ENCODE measurements at places on chromosomes 16 and 17.

- no peak for DNase-seq
Observed at GRCh38 chr17:20118280-20118679, 109.1 kb downstream of the SPECC1 start.

DNA sequence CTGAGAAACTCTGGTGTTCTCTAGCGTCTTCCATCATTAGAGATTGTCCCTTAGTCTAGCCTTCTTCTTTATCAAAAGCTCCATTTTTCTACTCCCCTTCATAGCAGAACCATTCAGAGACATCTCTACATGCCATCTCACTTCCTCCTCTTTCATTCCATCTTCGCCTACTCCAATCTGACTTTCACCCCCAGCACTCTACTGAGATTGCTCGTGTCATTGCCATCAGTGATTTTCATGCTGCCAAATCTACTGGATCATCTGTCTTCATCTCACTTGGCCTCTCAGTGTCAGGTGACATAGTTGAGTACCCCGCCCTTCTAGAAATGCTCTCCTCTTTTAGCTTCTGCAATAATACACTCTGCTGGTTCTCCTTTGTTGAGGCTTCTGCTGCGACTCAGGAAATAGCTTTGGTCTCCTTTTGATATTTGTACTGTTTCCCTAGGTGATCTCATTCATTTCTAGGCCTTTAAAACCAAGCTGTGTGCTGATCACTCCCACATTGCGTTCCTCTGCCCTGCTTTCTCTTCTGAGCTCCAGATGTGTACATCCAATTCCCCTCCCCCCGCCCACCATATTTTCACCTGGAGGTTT, 119.1 kb downstream of the FTO start:
- no peak for DNase-seq

DNA sequence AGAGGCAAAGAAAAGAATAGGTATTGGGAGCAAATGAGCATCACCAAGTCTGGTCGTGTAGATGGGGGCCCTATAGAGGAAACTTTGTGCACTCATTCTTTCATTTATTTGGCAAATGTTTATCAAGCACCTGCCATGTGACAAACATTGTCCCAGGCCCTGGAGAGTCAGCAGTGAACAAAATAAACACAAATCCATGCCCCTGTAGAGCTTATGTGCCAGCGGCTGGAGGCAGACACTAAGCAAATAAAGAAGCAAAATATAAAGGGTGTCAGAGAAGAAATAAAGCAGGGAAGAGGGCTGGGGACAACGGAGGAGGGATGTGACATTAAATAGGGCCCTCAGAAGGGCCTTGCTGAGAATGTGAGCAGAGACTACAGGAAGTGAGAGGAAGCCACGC, 45.5 kb downstream of the KATNIP start:
- no peak for DNase-seq

DNA sequence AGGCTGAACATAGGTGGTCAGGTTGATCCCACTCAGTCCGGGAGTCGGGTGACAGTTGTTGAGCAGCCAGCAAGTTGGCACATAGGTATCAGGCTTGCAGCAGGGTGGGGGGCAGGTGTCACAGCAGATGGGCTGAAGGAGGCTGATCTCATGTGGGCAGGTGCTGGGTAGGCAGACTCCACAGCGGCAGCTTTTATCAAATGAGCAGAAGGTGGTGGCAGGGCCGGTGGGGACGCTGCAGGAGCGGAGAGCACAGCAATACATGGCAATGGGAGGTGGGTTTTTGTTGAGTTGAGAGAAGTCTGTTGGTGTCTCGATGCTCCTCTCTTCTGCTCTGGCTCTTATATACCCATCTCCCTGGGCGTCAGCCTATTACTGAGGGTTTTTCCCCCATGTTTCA, at the start of gene KRTAP3-1:
Gene KRTAP3-1, minus strand, starts transcription at position 318 of the 400 bp plus-strand sequence. Its CDS starts 54 bp downstream, at position 264.
- DNase-seq: no peak

GRCh38 chr16:81883235-81883634, 104.1 kb downstream of the PLCG2 start:
- no peak for DNase-seq

GRCh38 chr17:7220593-7221277, 997 bp downstream of the ACADVL start:
- DNase-seq: no peak

GRCh38 chr17:58367461-58367860, 15.5 kb upstream of the SUPT4H1 start:
- no peak for DNase-seq

GRCh38 chr16:89442588-89442987, 47.8 kb downstream of the ANKRD11 start:
- no peak for DNase-seq

DNA sequence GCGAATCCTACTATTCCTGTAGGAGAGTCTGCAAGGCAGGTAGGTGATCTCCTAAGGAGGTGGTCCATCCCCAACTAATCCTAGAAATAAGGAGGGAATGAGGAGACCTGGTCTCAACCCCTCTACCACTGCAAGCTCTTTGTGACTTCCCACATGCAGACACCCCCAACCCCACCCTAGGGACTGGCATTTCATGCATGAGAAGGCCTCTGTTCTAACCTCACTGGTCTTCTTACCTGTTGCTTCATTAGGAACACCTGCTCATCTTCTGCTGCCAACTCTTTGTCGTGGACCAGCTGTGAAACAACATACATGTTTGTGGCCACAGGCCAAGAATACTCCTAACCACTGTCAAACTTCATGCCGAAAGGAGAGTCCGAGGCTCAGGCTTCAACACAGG, 22.6 kb downstream of the DYNC1LI2 start:
- no peak for DNase-seq

DNA sequence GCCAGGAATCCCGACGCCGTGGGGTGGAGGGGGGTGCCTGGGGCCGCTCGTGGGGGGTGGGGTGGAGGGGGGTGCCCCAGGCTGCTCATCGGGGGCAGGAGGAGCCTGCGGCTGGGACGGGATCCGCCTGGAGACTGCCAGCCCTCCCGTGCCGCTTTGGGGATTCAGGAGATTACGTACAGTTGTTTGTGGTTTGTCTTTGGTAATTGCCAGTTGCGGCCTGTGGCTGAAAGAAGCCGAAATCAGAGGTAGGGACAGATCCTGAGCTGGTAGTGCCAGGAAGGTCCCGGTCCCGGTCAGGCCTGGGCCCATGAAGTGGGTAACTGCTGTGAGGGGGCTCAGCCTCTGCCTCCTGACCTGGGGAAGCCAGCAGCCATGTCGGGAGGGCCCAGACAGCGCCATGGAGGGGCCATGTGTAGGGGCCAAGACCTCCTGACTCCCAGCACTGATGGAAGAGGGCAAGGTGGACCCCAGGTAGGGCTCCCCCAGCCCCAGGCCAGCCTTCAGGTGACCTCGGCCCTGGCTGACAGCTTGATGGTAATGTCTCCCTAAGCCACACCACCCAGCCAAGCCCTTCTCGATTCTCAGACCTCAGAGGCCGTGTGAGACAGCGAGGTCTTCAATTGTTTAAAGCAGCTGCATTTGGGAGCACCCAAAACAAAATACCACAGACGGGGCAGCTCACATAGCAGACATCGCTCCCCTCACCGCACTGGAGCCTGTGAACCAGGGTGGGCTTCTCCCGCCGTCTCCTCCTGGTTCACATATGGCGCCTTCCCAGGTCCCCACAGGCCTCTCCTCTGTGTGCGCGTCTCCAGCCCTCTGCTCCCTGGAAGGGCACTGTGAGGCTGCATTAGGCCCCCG, 34.9 kb upstream of the SSTR5 start:
- DNase-seq: no peak

DNA sequence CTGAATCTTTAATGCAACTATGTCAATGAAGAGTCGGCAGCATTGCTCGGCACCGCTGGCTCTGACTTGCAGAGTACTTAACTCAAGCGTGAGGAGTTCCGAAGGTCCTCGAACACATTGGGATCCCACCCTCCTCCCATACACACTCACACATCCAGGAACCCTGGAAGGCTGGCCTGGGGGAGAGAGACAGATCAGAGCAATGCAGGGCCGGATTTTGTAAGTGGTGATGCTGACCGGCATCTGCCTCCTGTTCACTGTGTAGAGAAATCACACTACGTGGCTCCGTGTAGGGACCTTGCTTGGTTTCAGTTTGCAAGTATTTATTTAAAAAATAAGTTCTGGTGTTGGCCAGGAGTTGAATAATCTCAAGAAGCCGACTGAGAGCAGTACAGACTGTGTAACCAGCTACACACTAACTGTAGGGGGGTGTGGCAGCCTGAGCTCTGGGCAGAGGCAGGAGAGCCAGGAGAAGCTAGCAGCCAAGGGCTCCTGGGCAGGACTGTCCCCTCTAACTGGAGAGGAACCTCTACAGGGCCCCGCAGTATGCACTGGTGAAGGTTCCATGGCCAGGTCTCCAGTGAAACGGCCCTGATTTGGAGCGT, 190.2 kb upstream of the TNRC6C start:
- no peak for DNase-seq

GRCh38 chr17:39605492-39606433, 2.0 kb downstream of the NEUROD2 start:
- no peak for DNase-seq

DNA sequence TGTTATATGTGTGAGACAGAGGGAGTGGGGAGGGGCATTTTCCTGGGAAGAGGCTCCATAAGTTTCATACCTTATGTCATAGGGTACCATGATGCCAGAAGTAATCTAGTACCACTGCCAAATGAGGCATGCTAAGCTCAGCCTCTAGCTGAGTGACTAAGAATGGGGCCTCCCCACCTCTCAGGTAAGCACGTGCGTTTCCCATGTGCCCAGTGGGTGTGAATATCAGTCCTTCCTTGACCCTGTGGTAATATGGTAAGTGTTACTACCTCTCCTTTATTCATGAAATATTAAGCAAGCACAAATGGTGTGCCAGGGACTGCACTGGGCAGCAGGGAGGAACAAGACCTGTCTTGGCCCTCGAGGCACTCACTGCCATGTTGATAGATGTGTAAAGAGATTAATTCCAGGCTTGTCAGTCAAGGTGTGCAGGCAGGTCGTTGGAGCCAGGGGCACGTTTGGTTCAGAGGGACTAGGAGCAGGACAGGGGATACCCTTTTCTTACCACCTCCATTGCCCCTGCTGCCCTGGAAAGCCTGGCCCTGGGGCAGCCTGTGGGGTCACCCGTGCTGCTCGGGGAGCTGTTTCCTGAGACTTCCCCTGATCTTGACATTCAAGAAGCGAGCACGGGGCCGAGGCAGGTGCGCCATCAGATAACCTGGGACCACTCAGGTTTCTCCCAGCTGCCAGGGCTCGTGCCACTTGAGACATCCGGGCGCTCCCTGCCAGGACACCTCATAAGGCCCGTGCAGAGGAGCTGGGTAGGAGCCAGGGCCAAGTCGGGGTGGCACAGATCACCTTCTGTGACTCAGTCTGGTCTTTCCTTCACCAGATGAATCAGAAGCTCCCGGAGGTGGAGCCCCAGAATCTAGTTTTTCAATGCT, 8.8 kb downstream of the RSAD1 start:
- DNase-seq: no peak

GRCh38 chr17:29390851-29391631, 878 bp downstream of the TAOK1 start:
- no peak for DNase-seq

- no peak for DNase-seq
Observed at GRCh38 chr17:74919440-74920305, 3.4 kb downstream of the USH1G start.

DNA sequence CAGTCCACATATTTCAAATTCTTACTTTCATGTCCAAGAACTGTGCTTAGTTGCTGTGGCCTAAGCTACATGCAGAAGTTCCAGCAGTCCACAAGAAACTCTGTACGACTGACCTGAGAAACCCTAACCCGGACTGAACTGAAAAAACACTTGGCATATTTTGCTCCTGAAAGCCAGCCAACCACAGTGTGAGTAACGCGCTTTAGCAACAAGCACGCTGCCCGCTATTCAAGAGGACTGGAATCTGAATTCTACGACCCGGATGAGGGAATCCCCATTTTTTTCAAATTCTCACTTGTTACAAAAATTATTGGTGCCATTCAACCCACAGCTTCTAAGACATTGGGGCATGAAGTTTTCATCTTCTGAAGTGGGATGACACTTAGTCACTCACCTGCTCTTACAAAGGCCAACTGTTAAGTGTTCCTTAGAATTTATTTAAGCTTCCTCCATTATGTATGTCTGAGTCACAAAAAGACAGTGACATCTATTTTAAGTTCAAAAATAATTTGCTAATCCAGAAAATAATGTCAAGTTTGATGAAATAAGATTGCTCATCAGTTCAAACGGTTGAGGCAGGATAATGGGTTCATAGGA, 78.7 kb downstream of the CDYL2 start:
- no peak for DNase-seq

- DNase-seq: no peak
Observed at GRCh38 chr17:7922269-7922844, 6.3 kb upstream of the RNF227 start.

GRCh38 chr17:27776882-27777624, 23.3 kb downstream of the NOS2 start:
- DNase-seq: no peak

GRCh38 chr17:73940511-73940910, 263.0 kb upstream of the RPL38 start:
- no peak for DNase-seq

GRCh38 chr17:74778960-74779359, 2.8 kb upstream of the NAT9 start:
- DNase-seq: no peak

- DNase-seq: no peak
Observed at GRCh38 chr17:61404913-61405685, 5.5 kb downstream of the TBX2 start.

- no peak for DNase-seq
Observed at GRCh38 chr16:74899816-74900215, 85.1 kb downstream of the WDR59 start.

GRCh38 chr16:85504242-85504641, 108.9 kb upstream of the GSE1 start:
- no peak for DNase-seq

- no peak for DNase-seq
Observed at GRCh38 chr16:30604316-30604947, 5.8 kb downstream of the ZNF689 start.

GRCh38 chr17:301681-302299, 50.8 kb downstream of the RPH3AL start:
- DNase-seq: no peak

- no peak for DNase-seq
Observed at GRCh38 chr17:45394913-45395568, 37.6 kb downstream of the ARHGAP27 start.

DNA sequence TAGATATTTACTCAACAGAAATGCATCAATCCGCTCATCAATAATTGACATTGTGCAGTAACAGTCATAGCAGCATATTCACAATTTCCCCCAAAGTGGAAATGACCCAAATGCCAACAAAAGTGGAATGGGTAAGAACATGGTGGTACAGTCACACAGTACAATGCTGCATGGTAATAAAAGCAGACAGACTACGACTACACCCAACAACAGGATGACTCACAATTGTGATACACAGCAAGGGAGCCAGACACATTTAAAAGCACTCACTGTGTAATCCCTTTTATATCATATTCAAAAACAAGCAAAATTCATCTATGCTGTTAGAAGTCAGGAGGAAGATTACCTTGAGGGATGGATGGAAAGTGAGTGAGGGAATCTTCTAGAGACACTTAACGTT, 76.5 kb upstream of the NUDT7 start:
- no peak for DNase-seq

DNA sequence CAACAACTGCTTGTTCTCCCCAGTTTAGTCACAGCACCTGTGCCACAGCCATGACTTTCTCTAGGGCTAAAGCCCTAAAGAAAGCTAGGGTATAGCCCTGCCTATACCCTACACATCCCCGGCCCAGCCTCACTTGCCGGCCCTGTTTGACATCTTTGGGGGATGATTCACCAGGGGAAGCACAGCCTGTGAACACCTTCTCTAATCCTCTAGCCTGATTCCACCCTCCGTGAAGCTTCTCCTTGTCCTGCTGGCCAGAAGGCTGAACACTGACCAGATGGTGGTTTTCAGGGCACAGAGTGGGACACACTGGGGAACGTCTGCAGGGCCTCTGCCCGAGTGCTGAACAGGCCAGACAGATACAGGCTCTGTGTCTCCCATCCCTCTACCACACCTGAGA, 6.0 kb downstream of the CLEC16A start:
- no peak for DNase-seq
